Urinary bladder (tissue), 4 donors: ENCODE measurements at places on chromosomes 7 and 10.

DNA sequence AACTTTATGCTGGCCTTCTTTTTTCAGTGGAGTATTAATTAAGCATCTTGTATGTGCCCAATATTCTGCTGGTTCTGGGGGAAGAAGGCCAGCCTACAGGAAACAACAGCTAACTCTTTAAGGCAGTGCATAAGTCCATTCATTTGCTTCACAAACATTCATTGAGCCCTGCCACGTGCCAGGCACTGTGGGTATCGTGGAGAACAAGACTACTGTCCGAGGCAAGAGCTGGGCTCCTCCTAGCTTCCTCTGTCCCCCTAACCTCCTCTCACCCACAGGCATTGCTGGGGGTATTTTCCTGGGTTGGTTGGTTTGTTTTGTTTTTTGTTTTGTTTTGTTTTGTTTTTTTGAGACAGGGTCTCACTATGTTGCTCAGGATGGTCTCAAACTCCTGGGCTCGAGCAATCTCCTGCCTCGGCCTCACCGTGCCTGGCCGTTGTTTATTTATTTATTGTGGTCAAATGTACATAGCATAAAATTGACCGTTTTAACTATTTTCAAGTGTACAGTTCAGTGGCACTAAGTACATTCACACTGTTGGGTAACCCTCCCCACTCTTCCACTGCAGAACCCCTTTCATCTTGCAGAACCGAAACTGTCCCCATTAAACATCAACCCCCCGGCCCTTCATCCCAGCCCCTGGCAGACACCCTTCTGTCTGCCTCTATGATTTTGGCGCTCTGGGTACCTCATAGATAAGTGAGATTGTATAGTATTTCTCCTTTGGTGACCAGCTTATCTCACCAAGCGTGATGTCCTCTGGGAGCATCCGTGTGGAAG, 32.6 kb downstream of the CHST3 start:
- no peak for DNase-seq

DNA sequence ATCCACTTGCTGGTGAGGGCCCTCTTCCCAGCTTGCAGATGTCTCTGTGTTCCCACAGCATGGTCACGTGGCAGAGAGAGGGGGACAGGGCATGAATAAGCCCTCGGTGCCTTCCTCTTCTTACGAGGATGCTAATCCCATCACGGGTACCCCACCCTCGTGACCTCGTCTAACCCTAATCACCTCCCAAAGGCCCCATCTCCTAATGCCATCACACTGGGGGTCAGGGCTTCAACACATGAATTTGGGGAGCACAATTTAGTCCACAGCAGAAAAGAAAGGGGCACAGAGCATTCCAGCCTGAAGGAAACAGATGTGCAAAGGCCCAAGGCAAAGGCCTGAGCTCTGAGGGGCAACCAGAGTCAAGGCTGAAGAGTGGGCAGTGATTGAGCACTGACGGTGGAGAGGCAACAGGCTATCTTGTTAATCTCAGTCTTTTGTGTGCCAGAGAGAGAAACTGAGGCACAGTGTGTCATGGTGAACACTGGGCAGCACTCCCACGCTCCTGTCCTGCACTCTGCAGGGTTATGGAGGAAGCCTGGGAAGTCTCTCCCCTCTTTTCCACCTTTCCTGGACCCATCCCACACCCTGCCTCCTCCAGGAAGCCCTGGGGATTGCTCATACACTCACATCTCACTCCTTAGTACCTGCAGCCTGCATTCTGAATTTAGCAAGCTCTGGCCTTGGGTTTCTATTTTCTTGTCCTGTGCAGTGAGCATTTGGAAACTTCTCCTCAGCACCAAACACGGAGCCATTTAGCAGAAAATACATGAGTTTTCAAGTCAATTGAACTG, 49.0 kb downstream of the ALOX5 start:
- DNase-seq, result no peak

GRCh38 chr7:80740778-80741545, 102.5 kb downstream of the CD36 start:
- DNase-seq, result no peak

DNA sequence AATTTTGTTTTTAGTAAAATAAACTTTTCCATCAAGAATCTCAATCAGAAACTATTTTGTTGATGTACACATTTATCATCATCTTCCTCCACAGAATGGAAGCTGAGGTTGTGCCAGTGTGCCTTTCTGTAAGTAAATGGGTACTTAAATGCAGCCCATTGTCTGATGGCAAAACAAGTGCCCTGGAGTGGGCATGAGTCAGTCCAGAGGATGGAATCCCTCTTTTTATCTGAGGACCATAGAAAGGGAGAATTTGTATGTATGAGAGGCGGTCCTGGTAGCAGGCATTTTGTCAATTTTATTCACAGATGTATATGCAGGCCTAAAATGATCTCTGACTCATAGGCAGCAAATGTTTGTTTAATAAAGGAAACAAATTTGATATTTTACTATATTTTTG, 102.1 kb upstream of the MAGI2 start:
- no peak for DNase-seq

DNA sequence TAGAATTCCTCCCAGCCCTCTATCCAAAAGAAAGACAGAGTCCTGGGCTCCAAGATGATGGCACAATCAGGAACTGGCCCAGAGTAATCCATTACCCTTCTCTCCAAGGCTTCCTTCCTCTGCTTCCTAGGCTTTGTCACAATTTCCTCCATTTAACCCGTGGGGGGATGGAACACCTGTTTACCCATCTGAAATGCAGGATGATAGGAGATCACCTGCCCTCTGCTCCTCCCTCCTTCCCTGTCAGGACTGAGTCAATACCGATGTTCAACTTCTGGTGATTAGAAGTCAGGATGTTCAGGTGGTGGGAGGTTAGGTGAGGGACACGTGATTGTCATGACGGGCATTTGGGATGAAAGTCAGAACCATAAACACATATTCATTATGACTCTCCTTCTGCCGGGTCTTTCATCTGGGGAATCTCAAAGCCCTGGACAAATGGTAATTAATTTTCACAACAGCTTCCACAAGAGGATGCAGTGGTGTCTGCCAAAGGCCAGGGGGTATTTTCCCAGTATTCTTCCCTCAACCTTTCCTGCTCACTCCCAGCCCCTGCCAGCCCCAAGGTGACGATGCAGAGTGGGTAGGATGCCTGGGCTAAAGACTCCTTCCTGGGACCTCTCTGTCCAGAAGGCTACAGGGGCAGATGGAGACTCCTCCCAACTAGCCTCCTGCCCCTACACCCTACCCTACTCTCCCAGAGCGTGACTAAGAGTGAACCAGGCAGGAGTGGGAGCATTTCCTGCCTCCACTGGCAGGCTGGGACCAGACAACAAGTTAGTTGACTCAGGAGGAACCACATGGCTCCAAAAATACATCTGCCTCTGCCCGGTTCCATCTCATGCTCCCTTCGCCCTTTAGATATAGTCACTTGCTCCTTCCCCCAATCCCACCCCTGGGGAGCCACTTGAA, 27.9 kb downstream of the DUSP5 start:
- DNase-seq, result no peak
